ENCODE measurements at places on chromosomes 16 and 17. TPM values are rescaled to one million over a fixed set of nuclear protein-coding genes. Genes with fewer than 3 reads are reported as not detected.

Gene SPATA32
- not detected for total RNA-seq

Gene SCNN1G
- total RNA-seq, result not detected

DNA sequence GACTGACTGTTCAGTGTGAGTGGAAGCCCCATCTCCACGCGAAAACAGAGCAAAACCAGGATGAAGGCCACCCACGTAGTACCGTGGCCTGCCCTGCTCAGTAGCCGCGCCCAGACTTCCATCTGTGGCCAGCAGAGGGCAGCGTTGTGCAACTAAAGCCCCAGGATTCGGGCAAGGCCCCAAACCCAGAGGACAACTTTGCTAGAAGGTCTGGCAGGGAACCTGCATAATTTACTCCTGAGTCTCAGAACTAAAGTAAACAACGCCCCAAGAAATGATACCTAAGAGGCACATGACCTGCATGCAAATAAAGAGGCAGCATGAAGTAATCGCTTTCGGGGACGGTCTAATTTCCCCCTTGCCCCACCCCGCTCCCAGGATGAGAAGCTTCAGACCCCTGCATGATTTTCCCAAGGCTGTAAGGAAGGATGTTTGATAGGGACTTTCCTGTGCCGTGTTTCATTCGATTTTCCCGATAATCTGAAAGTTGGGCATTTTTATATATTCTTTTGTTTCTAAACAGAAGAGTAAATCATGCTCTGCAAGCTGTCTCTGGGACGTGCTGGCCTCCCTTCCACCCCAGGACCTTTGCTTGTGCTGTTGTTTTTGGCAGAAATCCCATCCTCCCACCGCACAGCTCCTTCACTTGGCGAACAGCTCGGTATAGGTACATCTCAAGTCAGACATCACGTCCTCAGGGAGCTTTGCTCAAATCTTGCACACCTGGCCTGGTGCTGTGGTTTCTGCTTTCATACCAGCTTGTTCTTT lies 18.6 kb downstream of the HSBP1 start:
- peak; percentile 92 for DNase-seq

DNA sequence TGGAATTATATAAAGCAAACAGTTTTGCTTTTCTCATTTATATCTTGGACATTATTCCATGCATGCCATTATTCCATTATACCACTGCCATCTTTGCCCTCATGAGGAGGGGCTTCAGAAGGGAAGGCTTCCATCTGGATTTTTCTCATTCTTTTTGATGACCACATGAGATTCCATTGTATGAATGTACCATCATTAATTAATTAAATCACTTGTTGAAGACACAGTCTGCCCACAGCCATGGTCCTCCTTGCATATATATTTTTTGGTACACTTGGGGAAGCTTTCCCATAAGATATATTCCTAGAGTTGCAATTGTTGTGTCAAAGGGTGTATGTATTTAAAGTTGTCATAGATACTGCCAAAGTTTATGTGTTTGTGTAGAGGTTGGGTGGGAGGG lies 7.1 kb downstream of the ARL4D start:
- DNase-seq, result no peak

DNA sequence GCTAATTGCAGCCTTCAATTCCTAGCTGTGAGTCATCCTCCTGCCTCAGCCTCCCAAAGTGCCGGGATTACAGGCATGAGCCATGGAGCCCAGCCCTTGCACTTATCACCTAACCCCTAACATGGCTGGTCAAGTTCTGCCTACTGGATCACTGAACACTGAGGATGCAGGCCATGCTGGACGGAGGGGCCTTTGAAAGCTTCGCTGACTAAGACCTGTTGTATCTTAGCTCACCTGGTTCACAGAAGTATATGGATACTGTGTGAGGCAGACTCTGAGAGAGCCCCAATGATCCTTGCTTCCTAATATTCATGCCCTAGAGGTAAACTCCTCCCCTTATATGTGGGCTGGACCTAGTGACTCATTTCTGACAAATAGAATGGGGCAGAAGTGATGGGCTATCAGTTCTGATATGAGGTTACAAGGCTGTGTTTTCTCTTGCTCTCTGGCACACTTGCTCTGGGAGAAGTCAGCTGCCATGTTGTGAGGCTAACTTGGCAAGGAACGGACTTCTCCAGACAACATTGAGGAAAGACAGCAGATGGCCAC lies 11.7 kb upstream of the TMIGD1 start:
- DNase-seq, result no peak

DNA sequence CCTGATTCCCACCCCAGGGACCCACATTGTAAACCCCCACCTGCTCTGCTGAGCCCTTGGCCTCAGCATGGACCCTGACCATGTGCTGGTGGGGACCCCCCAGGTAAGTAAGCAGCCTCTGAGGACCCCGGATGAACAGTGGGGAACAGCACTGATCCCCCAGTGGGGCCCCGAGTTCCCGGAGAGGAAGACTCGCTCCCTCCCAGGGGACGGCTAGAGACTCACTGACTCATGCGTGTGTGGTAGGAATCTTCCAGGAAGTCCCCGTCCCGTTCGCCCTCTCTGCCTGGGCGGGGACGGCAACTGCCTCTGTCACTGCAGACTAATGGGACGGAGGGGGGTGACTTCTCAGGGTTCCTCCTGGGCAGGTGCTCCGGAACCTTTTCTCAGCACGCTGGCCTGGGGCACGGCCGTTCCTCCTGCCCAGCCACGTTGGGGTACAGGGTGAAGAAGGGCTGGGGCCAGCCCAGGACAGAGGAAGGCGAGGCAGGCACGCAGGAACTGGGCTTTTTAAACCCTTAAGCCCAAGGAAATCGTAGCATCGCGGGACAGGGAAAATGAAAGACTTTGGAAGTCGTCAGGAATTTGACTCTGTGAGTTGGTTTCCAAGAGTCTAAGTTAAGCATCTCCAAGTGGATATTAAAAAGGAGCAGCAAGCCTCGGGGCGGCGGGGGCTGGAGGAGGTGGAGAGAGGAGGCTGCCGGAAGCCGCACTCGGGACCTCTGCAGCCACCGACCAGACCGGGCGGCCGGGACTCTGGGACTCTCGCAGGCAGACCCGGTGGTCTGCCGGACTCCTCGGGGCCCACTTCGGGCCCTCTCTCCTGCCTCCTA lies 178.7 kb downstream of the SEC14L1 start:
- DNase-seq, result peak; percentile 93
